PC-9 (cell line): ENCODE measurements at places on chromosomes 1 and 21. TPM values are rescaled to one million over a fixed set of nuclear protein-coding genes. Genes with fewer than 3 reads are reported as not detected.

GRCh38 chr1:59696421-59697115 is 118.2 kb upstream of the HOOK1 start:
- no peaks in the 10 kb centered on the region for H3K36me3 ChIP-seq
- no peak overlapping the region for H3K4me3 ChIP-seq
- no peak overlapping the region for H3K27ac ChIP-seq
- DNase-seq, result no peak
- H3K27me3 ChIP-seq, result no peaks in the 10 kb centered on the region

SFN gene
- total RNA-seq, result 326 and 355 TPM in 2 replicates

DNA sequence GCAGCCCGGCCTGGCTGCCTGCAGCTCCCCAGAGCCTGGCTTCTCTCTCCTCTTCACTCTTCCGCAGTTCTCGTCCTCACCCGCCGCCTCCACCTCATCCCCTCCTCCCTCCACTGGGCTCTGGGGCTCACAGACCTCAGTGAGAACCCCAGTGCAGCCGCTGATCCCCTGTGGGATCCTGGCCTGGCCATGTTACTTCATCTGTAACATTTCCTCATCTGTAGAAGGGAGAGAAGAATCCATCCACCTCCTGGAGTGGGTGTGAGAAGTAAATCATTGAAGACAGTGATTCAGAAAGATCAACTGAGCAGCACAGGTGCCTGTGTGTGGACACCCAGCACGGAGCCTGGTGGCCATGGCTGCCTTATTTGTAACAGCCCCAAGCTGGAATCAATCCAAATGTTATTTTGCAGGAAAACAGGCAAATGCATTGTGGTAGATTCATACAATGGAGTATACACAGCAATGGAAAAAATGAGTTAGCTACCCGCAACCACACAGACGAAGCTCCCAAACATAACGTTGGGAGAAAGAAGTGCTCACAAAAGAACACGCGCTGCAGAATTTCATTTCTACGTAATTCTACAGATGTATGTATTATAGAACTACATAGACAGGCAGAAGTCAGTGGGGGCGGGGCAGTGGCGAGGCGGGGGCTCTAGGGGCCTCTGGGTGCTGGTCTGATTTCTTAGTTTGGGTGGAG is 8.7 kb downstream of the LAPTM5 start:
- DNase-seq, result no peak
- no peak overlapping the region for H3K27ac ChIP-seq
- H3K36me3 ChIP-seq, result no peaks in the 10 kb centered on the region
- no peak overlapping the region for H3K4me3 ChIP-seq
- H3K27me3 ChIP-seq, result no peaks in the 10 kb centered on the region
- peaks cover 34% of the 10 kb centered on the region for H3K4me1 ChIP-seq

- no peaks in the 10 kb centered on the region for H3K36me3 ChIP-seq
- DNase-seq, result no peak
- H3K27me3 ChIP-seq, result no peaks in the 10 kb centered on the region
- H3K27ac ChIP-seq, result no peak overlapping the region
- H3K4me3 ChIP-seq, result no peak overlapping the region
Observed at GRCh38 chr1:182599339-182599738, 4.8 kb downstream of the RGS16 start.

PCNT gene
- 33.4 and 33.6 TPM in 2 replicates for total RNA-seq

GRCh38 chr21:33315946-33316710 is 8.6 kb upstream of the IFNAR1 start:
- no peak overlapping the region for H3K4me3 ChIP-seq
- H3K27ac ChIP-seq, result no peak overlapping the region
- no peaks in the 10 kb centered on the region for H3K27me3 ChIP-seq
- no peaks in the 10 kb centered on the region for H3K4me1 ChIP-seq

DNA sequence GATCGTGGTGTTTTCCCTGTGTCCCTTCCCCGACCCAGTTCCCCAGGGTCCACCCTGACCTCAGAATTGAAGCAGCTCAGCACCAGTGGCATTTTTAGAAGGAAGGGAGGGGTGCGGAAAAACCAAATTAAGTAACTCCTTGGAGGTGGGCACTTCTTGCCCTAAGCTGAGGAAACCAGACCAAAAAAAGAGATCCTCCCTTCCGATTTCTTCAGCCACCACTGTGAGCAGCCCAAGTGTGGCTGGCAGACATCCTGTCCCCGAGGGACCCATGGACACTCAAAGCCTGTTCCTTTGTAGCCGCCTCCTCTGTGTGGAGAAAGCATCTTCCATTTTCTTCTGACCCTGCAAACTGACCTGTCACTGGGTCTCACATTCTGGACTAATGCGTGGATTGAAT is 31.3 kb downstream of the KIRREL1 start:
- H3K27me3 ChIP-seq, result no peaks in the 10 kb centered on the region
- H3K36me3 ChIP-seq, result no peaks in the 10 kb centered on the region
- H3K4me3 ChIP-seq, result no peak overlapping the region

- H3K27me3 ChIP-seq, result 0 out of 2 replicates have a peak, but pooled peaks cover 7% of the 10 kb centered on the region
- no peak overlapping the region for H3K4me3 ChIP-seq
- no peak overlapping the region for H3K27ac ChIP-seq
- peaks cover 12% of the 10 kb centered on the region for H3K4me1 ChIP-seq
- no peak for DNase-seq
Observed at GRCh38 chr1:160410406-160411005, 10.1 kb downstream of the VANGL2 start.
